NCI-H1105 treated with DMSO at 0.1 percent for 48 hours (cell line): ENCODE measurements at places on chromosomes 6 and 20.

DNA sequence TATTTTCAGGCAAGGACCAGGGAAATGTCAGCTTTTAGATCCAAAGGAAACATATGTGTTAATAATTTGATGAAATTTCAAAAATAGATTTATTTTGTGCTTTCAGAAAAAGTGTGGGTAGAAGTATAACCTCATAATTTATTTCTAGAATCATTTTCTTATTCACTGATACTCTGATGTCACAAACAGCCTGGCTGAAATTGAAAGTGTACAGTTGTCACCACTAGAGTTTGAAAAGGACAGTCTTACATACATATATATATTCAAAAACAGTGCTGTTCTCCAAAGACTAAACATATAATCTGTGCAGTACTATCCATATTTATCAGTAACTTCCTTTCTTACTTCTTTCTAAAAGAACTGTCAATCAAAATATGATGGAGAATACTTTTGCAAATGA lies 254.4 kb upstream of the KCNQ5 start:
- no peak for DNase-seq

DNA sequence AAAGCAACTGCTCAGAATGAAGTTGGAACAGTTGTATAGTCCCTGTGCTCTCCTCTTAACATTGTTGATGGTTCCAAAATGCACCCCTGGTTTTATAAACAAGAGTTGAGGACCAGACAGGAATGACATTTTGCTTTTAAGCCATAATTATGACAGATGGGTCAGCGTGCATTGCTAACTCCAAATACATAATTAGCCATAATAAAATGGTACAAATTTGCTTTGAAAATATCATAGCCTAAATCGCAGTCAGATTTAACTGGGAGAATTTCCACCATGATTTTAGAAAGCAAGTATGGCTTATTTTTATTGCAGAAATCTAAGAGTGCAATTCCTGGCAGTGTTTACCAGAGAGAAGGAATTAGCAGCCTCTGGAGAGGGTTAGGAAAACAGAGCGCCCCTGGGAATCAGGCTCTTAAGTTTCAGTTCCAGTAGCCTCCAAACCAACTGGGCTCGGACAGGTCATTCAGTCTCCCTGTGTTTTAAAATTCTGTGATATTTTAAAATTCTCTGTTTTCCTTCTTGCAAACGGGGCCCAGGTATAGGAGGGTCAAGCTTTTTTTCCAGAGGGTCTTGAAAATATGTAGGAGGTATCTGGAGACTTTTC lies 302.3 kb downstream of the TBC1D7 start:
- no peak for DNase-seq

DNA sequence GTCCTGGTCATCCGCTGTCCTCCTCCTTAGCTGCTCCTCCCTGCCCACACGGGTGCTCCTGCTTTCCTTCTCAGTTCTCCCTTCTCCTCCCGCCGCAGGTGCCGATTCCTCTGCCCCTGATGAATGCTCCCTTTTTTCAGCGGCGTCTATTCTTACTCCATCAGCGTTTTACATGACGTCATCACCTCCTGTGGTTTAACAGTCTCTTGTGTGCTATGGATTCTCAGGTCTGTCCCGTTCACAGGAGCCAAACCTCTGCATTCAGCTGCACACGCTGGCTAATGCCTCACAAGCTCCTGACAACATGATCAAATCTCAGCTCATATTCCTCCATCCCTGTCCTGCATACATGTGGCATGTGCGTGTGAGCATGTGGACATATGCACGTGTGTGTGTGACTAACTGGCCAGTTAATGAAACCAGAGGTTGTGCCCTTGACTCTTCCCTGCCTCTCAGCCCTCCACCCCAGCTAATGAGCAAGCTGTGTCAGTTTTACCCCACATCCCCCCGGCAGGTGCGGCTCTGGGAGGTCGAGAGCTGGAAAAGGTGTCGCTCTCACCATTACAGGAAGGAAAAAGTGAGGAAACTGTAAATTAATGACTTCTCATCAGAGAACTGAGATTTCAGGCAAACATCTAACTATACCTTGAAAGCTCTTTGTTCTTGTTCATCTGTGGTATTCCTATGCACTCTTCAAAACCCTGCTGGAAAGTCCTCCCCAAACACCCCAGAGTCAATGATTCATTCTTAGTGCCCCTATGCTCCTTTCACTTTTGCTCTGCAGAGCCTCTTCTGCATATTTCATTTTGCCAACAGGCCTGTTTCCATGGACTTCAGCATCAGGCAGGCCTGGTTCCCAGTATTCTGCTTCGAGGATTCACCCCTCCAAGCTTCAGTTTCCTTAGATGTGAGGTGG lies 163.1 kb downstream of the TTLL2 start:
- no peak for DNase-seq

DNA sequence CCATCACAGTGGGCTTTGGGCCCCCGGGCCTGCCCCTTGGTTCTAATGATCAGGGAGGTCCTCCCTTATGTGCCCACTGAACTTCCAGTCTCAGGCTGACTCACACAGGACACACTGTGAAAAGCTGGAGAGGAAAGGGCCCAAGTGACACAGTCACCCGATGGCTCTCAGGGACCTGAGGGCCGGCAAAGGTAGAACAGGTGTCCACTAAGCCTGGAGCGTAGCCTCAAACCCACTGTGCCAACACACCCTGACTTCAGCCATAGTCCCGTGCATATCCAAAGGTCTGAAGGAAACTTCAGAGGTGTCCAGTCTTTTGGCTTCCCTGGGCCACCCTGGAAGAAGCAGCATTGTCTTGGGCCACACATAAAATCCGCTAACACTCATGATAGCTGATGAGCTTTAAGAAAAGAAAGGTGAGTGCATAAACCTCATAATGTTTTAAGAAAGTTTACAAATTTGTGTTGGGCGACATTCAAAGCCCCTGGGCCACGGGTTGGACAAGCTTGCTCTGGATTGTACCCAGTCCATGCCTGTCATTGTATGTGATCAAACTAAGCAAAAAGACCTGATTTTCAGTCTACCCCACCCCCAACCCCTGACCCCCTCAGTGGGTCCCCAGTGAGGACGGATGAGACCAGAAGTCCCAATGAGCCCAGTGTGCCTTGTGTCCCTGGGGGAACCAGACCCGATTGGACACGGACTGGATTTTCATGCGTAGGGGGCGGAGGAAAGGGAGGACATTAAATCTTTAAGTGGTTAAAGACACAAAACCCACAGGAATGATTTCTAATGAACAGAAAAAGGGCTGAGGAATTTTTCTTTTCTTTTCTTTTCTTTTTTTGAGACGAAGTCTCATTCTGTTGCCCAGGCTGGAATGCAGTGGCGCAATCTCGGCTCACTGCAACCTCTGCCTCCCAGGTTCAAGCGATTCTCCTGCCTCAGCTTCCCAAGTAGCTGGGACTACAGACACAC lies 6.1 kb downstream of the RAMACL start:
- DNase-seq: no peak
